ENCODE measurements at places on chromosomes 2 and 18.

GRCh38 chr18:32712860-32713259 is 60.0 kb downstream of the KLHL14 start:
- DNase-seq, result no peak

GRCh38 chr2:188444106-188444835 is 152.6 kb downstream of the GULP1 start:
- no peak for DNase-seq

DNA sequence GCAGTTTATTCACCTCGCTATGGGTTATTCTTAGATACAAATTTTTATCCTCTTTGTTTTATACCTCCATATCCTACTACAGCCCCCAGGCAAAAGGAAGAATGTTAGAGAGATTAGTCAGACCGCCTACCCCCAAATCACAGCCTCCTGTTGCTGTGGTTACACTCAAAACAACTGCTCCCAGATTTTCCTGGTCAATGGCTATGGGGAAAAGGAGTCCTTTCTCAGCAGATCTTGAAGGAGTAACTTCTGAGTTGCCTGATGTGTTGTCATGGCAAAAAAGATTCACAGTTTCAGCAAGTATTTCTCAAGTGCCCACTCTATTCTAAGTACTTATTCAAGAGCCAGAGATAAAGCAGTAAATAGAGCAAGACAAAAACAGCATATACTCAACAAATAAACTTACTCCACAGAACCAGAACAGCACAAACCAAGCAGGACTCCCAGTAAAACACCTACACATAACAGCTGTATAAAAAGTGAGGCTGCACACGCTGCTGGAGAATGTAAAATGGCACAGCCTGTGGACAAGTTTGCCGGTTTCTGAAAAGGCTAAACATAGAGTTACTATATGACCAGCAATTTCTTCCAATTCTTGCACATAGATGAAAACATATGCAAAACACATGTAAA is 104.8 kb downstream of the NOL10 start:
- DNase-seq, result no peak

DNA sequence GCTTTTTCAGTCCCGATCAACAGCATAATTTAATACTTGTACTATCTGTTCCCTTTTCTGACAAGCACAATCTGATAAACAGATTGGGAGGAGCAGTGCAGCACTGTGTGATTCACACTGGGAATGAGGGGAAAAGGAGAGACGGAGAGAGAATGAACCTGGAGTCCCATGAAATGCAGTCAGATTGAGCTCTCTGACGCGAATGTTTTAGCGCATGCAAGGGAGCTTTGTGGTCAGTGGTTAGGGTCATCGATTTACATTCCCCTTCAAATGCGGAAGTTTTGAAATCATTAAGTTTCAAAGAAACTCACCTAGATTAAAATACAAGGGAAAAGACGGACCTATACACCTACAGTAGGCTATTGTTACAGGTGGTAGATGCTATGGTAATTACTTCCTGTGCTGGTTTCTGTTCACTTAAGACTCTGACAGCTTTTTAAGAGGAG is 99.6 kb downstream of the KCTD1 start:
- no peak for DNase-seq

DNA sequence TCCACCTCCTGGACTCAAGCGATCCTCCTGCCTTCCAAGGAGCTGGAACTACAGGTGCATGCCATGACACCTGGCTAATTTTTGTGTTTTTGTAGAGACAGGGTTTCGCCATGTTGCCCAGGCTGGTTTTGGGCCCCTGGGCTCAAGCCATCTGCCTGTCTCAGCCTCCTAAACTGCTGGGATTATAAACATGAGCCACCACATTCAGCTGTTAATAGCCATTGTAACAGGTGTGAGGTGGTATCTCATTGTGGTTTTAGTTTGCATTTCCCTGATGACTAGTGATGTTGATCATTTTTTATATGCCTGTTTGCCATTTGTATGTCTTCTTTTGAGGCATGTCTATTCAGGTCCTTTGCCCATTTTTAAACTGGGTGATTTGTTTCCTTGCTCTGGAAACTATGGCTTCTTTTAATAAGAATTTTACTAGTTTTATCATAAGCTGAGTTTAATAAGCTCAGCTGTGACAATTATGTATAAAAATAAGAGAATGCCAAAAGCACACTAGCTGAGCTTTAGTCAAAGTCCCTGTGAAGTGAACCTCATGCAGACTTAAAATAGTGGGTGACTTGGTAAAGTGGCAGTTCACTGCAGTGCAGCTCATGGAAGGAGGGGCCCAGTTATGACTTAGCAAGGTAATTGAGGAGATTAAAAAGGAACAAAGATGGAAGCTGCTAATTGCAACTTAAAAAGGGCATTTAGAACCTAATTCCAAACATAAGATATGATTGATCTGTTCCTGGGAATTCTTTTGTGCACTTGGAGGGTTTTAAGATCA is 465.1 kb downstream of the TGIF1 start:
- DNase-seq, result no peak

GRCh38 chr2:57878866-57879210 is 167.8 kb upstream of the VRK2 start:
- no peak for DNase-seq

DNA sequence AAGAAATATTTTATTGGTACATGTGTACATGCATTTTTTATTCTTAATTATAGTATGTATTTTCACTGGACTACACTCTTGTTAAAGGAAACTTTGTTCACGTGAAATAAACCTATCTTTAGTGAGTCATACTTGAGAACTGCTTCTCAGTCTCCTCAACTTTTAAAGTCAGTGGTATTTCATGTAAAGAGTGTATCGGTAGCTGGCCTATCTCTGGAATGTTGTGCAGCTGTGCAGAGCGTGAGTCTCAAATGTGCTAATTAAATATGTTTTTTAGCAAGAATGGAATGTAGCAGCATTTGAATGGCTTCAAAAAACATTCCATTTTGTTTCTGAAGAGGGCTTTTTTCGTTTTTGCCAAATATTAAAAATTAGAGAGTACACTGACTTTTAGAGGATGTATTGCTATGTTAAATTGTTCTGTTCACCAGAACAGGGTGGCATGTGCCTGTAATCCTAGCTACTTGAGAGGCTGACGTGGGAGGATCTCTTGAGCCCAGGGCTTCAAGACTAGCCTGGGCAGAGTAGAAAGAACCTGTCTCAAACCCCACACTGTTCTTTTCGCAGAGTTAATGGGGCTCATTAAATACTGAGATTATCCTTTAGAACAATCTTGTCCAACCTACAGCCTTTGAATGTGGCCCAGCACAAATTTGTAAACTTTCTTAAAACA is 14.3 kb downstream of the SPTBN1 start:
- no peak for DNase-seq

- no peak for DNase-seq
Measured at GRCh38 chr2:176383836-176384442, 114.7 kb downstream of the MTX2 start.

DNA sequence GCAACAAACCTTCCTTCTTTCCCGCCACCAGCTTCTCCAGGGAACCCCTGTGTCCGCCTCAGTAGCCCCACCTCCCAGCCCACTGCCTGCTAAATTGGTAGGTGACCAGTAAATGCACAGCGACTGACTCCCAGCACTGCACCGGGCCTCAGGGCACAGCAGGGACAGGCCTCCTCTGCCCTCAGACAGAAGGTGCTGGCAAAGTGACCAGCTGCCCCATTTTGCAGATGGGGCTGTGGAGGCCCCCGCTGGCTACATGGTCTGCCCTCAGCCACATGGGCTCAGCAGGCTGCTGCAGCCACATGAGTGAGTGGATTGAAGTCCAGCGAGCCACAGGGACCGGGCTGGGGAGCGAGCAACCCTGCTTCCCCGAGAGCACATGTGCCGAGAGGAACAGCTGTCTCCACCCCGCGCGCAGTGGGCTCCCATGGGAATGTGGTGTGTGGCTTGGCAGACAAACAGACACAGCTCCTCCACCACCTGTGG is 7.8 kb upstream of the NPPC start:
- DNase-seq, result no peak
